Retina (tissue), 1 donor: ENCODE measurements at places on chromosomes 5 and 9.

GRCh38 chr9:83642793-83643192 lies 19.9 kb downstream of the IDNK start:
- no peak for DNase-seq

DNA sequence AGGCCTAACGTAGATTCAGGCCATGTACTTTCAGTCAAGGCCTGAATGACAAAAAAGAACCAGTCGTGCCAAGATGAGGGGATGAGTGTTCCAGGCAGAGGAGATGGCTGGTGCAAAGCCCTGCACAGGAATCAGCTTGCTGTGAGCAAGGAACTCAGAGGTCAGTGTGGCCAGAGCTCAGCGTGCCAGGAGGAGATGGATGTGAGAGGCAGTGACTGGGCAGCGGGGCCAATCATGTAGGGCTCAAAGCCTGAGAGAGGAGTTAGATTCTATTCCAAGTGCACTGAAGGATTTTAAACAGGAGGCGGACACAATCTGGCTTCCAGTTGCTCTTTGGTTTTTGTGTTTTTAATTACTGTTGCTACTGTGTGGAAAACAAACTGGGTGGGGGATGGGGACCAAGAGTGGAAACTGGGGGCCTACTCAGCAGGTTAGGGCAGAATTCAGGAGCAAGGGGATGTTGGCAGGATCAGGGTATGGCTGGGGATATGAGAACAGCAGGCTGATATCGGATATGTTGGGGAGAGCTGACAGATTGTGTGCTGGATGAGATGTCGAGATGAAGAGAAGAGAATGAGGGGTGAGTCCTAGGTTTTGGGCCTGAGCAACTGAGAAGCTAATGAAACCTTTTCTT lies 64.3 kb downstream of the ANGPTL2 start:
- DNase-seq: no peak

GRCh38 chr9:97802276-97802675 lies 50.8 kb upstream of the FOXE1 start:
- DNase-seq: no peak

DNA sequence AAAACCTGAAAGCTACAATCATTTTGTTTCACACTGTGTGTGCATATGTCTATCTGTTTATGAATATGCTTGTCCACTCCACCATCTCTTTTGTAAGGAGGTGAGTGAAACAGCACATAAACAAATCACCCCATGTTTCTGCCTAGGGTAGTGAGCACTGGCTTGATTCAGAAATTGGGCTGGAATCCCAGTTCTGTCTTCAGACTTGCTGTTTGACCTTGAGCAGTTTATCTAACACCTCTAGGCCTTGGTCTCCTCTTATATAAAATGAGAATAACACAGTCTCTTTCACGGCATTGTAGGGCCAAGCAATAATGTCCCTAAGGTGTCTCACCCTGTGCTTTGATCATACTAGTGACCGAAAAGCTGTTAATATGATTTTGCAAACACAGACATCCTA lies 61.2 kb downstream of the ZNF366 start:
- DNase-seq: no peak

DNA sequence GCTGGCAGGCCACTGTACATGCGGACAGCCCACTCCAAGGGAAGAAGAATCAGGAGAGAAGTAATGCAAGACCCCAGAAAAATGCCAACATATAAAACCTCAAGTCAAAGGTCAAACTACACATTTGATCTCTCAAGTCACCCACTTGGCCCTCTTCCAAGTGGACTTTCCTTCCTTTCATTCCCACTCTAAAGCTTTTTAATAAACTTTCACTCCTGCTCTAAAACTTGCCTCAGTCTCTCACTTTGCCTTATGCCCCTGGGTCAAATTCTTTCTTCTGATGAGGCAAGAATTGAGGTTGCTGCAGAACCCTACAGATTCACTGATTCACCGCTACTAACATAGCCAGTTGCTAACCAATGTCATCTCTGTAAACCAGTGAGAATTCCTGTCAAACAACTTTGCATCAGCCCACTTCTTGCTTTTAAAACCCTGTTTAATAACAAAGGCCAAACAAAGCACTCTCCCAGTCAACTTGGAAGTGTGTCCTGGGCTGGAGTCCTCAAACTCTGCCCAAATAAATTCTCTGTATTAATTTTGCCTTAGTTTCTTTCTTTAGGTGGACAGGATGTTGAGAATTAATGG lies 6.9 kb upstream of the ATP6V1G1 start:
- DNase-seq: no peak

GRCh38 chr9:99249619-99250018 lies 27.5 kb downstream of the SEC61B start:
- DNase-seq: no peak

GRCh38 chr5:152181461-152181860 lies 223.6 kb downstream of the NMUR2 start:
- DNase-seq: no peak

- DNase-seq: no peak
These were observed 217.5 kb upstream of the TAS2R1 start for GRCh38 chr5:9847631-9848030.

DNA sequence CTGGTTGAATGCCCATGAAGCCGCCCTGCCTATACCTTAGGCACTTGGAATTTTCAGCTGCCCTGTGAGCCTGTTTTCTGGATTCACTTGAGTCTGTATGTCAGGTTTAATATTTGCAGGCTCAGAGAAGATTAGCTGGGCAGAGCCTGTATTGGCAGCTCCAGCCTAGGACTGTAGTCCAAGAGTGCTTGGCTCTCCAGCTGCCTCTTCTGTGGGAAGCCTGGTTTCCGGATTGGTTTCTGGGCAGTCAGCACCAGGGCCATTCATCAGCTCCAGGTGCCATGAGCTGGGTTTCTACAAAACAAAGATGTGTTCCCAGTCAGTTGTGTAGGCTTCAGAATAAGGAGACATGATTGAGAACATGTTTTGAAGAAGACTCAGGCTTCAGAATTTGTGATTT lies 90.1 kb downstream of the ARHGAP26 start:
- DNase-seq: no peak

DNA sequence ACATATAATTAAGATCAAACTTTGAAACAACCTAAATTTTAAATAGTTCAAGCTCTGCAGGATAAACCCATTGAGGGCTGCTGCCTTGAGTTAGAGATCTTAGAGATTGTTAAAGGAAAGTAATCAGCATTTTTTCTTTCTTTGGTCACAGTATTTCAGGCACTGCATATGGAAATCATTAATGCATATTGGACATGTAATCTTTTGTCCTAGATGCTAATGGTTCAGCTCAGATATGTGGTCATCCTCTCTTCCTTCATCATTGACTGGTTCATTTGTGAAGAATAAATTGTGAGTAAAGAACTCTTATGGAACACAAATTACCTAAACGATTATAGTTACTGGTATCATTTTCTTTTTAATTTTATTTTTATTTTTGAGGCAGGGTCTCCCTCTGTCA lies 82.0 kb upstream of the PRLR start:
- no peak for DNase-seq

- DNase-seq: no peak
These were observed 124.4 kb downstream of the TMEM174 start for GRCh38 chr5:73297430-73297829.

GRCh38 chr5:76522103-76522935 lies 100.9 kb downstream of the F2RL2 start:
- no peak for DNase-seq

DNA sequence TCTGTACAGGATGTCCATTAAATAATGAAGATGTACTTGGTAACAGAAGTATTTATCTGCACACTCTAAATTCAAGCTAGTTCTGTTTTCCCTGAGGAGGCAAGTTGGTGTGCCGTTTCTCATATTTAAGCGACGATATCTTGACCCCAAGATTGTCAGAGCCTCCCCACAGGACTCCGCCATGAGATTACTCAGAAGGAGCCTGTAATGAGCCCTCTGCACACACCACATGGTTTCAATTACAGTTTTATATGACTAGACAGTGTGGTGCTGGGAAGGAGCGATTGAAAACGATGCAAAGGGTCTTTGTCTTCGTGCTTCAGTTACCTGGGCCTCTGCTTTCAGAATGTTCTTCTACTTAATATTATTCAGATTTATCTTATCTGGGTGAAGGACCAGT lies 840.4 kb upstream of the WWC1 start:
- DNase-seq: no peak

- DNase-seq: no peak
These were observed 296.7 kb upstream of the MEF2C start for GRCh38 chr5:89179731-89180130.

GRCh38 chr5:160445132-160445531 lies 23.5 kb downstream of the PTTG1 start:
- DNase-seq: no peak

DNA sequence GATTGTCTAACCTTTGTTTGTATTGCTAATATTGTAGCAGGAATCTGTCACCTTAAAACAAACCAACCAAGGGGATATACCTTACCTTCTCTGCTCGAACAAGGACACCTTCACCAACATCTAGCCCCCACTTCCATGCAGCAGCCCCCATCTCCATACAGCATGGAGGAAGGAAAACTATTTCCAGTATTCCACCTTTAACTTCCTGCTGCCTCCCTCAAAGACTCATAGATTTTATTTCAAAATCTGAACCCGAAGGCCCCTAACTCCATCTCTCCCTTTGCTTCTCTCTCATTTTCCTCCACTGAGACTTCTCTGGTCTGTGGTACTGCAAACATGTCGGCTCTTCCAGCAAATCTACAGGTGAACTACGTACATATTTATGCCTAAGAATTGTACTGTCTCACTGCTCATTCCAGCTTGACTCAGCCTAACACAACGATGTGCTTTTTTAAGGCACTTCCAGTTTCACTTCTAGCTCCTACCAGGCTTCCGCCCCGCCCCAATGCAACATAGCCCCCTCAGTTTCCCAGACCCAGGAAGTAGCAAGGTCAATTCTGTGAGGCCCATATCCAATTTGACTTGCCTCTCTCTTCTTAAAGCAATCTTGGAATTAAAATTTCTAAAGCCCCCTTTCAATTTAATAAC lies 70.7 kb upstream of the RNF38 start:
- no peak for DNase-seq

DNA sequence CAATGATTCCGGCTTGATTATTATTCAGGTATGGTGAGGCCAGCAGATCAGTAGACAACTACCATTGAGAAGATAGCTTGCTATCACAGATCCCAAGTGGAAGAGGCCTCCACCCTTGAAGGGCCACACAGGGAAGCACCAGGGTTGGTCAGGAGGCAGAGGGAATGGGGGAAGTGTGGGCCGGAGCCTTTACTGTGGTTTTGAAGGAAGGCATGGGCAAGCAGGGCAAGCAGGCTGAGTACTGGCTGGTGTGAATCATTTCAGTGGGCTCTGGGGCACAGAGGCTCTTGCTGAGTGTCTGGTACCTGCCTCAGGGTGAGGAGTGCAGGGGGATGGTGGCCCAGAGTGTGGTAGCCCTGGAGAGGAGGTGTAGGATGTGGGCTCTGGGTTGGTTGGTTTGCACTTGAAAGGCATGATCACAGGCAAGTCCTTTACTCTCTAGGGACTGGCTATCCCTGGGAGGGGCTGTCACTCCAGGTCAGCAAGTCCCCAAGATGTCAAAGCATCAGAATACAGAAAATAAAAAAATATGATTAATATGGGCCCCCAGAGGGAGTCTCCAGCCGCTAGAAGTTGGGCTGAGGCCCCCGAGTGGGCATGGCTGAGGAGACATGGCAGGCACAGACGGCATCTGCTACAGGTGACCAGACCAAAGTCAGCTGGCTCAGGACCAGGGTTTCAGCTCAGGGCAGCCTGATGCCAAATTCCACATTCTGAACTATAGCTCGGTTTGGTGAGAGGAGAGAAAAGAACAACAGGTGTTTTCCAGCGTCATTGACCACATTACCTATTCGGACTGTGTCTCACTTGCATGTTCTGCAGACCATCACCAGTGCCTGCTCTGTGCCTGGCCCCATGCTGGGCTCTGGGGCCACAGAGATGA lies 9.7 kb upstream of the SUSD3 start:
- no peak for DNase-seq

DNA sequence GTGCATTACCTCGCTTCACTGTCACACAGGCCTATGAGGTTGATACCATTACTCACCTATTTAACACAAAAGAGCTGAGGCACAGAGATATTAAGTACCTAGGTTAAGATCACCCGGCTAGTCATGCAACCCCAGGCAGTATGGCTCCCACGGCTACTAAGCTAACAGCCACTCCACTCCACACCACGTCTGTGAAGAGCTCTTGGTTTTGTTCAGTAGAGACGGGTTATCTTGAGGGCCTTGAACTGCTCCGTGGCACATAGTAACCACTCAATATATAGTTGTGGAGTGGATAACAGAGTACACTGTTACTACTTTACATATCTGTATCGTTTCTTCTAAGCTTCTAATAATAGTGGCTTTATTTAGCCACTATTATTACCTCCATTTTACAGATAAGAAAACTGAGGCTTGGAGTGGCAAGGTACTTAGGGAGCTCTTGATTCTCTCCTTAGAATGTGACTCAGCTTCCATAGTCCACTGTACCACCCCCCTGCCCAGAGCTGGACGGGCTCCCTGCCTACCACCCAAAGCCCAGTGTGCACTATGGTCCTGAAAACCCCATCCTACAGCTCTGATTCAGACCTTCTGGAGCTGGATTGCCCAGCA lies 1.0 kb upstream of the CORO2A start:
- no peak for DNase-seq

GRCh38 chr5:94793816-94794198 lies 175.3 kb downstream of the SLF1 start:
- DNase-seq: no peak

- DNase-seq: no peak
These were observed 60.5 kb downstream of the OLFM1 start for GRCh38 chr9:135147938-135148337.

GRCh38 chr5:25579111-25579510 lies 934.3 kb upstream of the CDH10 start:
- no peak for DNase-seq

DNA sequence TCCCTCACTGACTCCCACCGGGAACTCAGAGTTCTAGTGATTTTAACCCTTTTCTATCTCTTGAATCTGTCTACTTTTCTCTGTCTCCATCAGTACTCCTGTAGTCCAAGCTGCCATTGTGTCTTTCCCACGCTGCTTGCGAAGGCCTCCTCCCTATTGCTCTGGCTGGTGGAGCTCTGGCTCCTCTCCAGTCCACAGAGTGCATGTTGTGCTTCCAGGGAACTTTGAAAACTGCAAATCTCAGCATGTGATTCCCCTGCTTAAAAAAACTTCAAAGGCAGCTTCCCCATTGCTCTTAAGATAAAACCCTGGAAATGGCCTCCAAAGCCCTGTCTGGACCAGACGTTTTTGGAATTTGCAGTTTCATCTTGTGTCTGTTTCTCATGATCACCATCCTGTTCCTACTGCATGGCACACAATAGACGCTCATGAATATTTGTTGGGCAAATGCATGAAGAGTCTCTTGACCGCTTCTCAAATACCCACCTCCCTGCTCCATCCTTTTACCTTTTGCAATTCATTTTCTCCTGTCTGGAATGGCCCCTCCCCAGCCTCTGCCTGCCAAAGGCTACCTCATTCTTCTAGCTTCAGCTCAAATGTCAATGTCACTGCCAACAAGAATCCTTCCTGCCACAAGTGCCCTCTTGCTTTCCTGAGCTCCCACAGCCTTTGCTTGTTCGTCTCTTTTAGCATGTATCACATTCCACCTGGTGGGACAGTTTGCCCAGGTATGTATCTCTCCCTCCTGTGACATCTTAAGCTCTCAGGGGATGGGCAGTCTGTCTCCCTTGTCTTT lies 293.2 kb downstream of the ARHGAP26 start:
- DNase-seq: no peak
